ENCODE measurements at places on chromosomes 6 and 20.
A peak's percentile ranks its signal among the peaks of the same experiment; 100 is the strongest.

DNA sequence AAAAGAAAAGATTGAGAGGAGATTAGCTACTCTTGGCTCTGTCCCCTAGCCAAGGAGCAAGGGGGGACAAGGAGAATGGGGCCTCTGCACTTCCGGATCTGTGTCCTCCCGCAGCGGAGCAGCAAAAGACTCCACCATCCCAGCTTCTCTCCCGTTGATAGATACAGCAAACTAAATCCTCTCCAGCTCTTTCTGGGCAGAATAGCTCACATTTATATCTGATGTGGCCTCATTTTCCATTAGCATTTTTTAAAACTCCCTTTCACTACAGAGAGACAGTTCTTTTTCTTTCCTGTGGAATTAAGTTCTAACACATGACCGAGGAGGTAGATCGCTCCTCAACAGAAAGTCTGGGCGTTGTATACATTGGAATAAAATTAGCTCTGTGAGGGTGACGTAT lies 260.9 kb upstream of the SOX4 start:
- DNase-seq: no peak

GRCh38 chr6:156662025-156662445 lies 115.1 kb upstream of the ARID1B start:
- DNase-seq: peak; percentile 19

DNA sequence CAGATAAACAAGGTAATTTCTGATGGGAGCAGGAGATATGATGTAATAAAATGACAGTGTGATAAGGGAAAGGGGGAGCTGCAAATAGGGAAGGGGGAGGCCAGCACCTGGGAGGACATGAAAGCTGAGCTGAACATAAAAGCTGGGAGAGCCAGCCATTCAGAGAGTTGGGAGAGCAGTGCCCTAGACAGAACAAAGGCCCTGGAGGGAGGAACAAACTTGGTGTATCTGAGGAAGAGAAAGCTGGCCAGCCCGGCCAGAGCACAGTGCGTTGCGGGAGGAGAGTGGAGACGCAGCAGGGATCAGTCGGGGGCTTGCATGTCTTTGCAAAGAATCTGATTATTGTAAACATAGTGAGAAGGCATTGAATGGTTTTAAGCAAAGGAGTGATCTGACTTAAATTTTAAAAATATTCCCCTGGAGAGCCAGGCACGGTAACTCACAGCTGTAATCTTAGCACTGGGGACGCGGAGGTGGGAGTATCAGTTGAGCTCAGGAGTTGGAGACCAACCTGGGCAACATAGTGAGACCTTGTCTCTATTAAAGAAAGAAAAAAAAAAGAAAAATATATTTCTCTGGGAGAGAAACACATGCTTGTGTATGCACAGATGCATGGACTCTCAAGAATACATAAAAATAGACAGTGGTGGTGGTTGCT lies 318.2 kb downstream of the ZFAND3 start:
- DNase-seq: no peak

DNA sequence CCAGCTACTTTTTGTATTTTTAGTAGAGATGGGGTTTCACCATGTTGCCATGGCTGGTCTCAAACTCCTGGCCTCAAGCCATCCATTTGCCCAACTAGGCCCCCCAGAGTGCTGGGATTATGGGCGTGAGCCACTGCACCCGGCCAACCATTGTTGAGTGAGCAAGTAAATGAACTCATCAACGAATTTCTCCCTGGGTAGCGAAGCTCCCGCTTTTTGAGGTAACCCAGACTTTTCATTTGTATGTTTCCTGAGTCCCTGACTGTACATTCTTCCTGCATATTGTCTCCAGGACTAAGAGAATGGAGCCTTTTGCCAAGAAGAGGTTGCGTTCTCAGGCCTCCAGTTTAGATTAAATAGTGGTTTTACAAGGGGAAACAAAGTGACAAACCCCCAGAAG lies 36.4 kb downstream of the RIPOR3 start:
- DNase-seq: no peak

DNA sequence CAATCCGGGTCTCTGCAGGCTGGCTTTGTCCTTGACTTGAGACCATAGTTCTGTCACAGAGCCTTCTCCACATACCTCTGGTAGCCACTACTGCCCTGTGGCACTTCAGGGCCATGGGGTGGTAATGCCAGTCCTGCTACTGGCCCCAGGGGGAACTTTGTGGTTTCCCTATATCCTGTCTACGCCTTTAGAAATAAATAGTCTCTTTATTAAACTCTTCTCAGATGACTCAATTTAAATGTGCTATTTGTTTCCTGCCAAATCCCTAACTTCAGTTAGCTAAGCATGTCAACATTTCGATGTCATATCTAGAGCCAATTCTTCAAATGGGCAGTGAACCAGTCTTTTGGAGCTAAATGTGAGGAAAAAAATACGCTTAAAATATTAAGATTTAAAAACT lies 60.1 kb downstream of the SEL1L2 start:
- DNase-seq: no peak

- DNase-seq: no peak
Observed at GRCh38 chr6:109623288-109623687, 67.7 kb downstream of the AK9 start.

DNA sequence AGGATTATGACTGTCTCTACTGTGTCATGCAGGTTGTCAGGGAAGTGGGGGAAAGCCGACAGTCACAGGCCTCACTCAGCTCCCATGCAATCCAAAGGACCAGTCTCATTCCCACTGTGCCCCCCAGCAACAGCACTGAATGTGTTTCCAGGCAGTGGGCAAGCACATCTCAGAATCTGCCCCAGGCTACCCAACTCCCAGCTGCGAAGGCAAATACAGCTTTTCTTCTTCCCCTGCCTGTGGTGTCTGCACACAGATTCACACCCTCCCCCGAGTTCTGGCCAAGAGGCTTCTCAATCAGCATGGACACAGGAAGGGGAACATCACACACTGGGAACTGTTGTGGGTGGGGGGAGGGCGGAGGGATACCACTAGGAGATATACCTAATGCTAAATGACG lies 75.3 kb downstream of the SNAP91 start:
- DNase-seq: no peak

DNA sequence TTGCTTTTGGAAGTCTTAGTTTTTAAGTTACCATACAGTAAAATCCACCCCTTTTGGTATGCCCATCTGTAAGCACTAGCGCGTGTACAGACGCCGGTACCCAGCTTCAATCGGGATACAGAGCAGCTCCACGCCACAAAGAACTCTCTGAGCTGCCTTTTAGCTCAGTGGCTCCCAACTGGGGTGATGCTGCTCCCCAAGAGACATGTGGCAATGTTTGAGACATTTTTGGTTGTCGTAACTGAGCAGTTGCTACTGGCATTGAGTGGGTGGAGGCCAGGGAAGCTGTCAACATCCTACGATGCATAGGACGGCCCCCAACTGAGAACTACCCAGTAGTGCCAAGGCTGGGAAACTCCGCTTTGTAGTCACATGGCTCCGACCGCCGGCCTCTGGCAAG lies 73.3 kb downstream of the BMP7 start:
- DNase-seq: no peak

- no peak for DNase-seq
Observed at GRCh38 chr6:73796881-73797280, 100.9 kb downstream of the CD109 start.

GRCh38 chr20:2124564-2125213 lies 23.1 kb downstream of the STK35 start:
- no peak for DNase-seq

DNA sequence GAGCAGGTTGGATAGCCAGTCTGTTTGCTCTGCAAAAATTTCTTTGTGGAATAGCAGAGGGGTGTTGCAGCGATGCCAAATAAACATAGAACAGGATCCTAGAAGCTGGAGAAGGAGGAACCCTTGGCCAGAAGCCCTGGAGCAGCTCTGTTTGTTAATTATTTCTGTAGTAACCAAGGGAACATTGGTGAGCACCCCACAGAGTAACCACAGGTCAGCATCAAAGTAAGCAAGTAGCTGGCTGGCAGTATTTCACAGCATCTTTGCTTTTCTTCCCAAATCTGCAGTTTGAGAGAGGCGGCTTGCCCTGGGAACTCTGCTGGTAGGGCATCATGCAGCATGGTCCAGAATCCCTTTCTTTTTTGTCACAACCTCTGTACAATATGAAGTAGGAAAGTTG lies 12.7 kb upstream of the APMAP start:
- no peak for DNase-seq

GRCh38 chr6:32603888-32604287 lies 14.2 kb upstream of the HLA-DRB1 start:
- no peak for DNase-seq
